ENCODE measurements at places on chromosomes 4 and X.
A peak's percentile ranks its signal among the peaks of the same experiment; 100 is the strongest.

GRCh38 chr4:73345399-73345975 lies 58.6 kb upstream of the ALB start:
- DNase-seq: no peak

DNA sequence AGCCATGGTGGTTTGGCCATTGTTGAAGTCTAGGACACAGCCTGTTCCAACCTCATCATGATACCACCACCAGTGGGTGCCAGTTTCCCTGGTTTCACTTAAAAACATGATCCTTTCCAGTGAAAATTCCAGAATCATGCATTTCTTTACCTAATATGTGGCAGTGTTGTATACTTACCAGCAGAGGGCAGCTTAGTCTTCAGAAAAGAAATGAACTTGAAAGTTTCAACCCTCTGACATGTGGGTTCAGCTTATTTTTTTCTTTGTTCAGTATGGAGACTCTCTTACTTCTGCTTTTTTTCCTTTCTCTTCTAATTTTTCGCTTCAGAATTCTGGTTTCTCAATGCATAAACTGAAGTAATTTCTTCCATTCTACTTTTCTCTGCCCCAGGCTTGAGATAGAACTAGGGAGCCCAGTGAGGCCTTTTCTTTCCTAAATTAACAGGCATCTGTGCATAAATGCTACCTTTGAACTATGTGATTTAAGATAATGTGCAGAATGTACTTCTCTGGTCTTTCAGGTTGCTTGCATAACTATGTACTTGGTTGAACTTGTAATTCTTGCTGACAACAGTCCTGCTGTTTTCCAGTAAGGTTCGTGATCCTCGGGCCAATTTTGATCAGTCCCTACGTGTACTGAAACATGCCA lies 10.7 kb downstream of the LIAS start:
- DNase-seq: peak; percentile 54

GRCh38 chr4:178068136-178068535 lies 625.9 kb upstream of the AGA start:
- DNase-seq: no peak

DNA sequence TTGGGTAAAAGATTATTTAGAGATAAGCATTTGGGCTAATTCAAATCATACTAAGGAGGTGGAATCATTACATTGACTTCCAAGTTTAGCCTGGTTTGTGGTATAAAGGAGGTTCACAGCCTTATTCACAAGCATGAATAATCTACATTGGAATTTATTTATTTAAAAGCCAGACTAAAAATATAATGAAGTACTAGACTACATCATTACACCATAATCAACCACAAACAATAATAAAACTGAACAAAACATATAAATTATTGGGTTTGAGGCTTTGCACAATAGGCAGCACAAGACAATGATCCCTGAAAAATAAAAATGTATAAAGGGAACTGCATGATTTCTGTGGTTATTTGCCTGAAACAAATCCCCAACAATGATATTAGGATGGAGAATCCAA lies 314.0 kb downstream of the GBA3 start:
- no peak for DNase-seq

- no peak for DNase-seq
Observed at GRCh38 chrX:16828124-16828908, 41.8 kb downstream of the RBBP7 start.

DNA sequence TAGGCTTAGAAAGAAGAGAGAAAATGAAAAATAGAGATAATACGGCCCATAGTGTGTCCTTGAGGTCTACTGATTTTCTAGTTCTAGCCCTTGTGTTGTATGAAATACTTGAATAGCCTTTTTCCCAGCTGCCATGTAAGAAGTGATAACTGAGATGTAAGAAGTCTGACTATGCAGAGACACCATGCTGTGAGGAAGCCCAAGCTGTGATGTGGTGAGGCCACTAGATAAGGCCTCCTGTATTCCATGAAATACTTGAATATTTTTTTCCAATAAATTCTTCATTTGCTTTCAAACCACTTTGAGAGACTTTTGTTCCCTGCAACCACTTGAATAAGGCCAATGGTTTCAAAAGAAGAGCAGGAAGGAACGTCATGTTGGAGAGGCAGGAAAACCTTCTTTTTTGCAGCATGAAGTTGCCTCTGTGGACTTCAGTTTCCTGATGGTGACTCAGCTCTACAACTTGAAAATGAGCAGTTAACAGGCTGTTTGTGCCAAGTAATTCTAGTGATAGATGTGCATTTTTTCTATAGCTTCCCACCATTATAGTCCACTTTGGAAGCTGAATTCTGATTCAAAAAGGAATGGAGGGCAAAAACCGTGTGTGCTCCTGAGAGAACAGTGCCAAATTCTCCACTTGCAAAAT lies 25.5 kb upstream of the FAM9C start:
- DNase-seq: no peak

Measured in stimulated activated naive CD4-positive, alpha-beta T cell (primary cell).